A549 (cell line): ENCODE measurements at places on chromosomes 2 and 18. TPM values are rescaled to one million over a fixed set of nuclear protein-coding genes. Genes with fewer than 3 reads are reported as not detected.

Gene GAL3ST2
- polyA plus RNA-seq, result 0.41 to 0.86 TPM (median 0.61 TPM) in 3 replicates

Gene SERPINB12
- polyA plus RNA-seq, result not detected in 3 replicates

Gene MDH1B
- 3.1 to 4.0 TPM (median 3.2 TPM) in 3 replicates for polyA plus RNA-seq

Gene ATP9B
- polyA plus RNA-seq, result 22.6 to 31.1 TPM (median 25.2 TPM) in 3 replicates

Gene UGT1A6
- polyA plus RNA-seq, result 2.0 to 2.9 TPM (median 2.5 TPM) in 3 replicates

Gene ANKRD53
- not detected in 3 replicates for polyA plus RNA-seq

Gene MAB21L4
- polyA plus RNA-seq, result not detected in 3 replicates

Gene PAX3
- polyA plus RNA-seq, result not detected in 3 replicates

Gene SERPINB11
- not detected in 3 replicates for polyA plus RNA-seq
